ENCODE measurements at places on chromosomes 5 and 9.

- DNase-seq = no peak
These were observed 120.5 kb upstream of the HMHB1 start for GRCh38 chr5:143691287-143691944.

DNA sequence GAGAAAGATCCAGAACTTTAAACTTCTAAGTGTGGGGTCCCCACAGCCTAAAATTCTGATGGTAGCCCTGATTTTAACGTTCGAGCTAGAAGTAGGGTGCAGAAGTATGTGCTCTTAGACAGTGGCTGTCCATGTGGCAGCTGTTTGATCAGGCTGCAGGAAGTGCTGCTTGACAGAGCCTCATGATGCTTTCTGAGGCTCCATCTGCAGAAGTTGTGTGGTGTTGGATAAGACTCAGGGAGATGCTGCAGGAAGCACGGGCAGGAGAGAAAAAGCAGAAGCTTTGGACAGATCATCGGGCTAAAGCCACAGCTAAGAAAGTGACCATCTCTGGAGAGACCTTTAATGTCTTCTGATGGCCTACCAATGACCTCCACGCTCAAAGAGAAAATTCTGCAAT, 8.1 kb downstream of the MTMR12 start:
- DNase-seq = no peak

GRCh38 chr5:14574096-14574495, 7.5 kb upstream of the OTULINL start:
- DNase-seq = no peak

DNA sequence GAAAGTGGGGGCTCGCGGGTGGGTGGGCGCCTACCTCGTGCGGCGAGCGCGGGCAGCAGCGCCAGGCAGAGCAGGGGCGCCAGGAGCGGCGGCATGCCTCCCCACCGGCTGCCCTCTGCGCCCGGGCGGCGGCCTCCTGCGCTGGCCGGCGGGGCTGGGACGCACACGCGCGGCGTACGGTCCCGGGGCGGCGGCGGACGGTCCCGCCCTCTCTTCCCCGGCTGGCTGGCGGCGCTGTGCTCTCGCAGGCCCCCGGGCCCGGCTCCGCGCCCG, 220 bp downstream of the NOTCH1 start:
- DNase-seq = no peak

GRCh38 chr9:120514405-120514804, 65.6 kb downstream of the CDK5RAP2 start:
- no peak for DNase-seq

- DNase-seq = no peak
These were observed 119.8 kb downstream of the AUH start for GRCh38 chr9:91241909-91242308.

- DNase-seq = no peak
These were observed 1854.6 kb upstream of the WWC1 start for GRCh38 chr5:166436872-166437271.

DNA sequence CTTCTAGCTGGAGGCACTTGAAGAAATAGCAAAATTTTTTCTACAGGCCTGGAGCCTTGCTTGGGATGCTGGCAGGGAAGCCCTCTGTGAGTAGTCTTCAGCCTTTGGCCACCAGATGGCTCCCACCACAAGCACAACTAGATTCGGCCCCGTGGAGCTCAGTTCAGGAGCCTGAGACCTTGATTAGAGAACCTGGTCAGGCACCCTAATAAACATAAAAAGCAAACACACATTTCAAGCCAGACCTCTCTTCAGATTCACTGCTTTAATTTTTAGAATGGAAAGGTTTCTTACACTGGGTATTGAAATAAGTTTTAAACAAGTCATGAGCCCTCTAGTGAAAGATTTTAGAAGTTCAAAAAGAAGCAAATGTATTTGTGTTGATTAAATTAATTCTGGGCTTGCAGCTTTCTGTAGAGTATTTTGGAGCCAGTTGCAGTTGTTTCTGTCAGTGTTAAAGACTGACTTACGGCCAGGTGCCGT, 41.4 kb downstream of the GLRX start:
- peak; percentile 41 for DNase-seq

DNA sequence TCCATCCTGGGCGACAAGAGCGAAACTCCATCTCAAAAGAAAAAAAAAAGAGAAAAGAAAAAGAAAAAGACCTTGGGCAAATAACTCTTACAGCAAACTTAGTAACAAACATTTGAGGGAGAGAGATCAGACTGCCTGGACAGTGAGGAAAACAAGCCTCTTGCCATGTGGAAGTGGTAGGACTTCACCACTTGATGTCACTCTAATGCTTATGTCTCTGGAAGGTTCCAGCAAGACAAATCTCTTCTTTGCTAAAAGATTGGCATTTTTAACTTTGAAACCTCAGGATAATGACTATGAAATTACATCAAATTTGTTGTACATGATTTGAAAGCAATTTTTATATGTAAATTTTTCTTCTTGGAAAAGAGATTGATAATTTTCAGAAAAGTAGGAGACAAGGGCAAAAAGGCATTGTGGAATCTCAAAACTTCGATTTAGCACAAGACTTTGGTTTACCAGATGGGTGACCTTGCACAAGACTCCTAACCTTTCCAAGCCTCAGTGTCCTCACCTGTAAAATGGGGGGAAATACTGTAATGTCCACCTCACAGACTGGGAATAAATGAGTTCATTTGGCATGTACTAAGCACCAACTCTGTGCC, 5.4 kb downstream of the ACTL7B start:
- DNase-seq = no peak

DNA sequence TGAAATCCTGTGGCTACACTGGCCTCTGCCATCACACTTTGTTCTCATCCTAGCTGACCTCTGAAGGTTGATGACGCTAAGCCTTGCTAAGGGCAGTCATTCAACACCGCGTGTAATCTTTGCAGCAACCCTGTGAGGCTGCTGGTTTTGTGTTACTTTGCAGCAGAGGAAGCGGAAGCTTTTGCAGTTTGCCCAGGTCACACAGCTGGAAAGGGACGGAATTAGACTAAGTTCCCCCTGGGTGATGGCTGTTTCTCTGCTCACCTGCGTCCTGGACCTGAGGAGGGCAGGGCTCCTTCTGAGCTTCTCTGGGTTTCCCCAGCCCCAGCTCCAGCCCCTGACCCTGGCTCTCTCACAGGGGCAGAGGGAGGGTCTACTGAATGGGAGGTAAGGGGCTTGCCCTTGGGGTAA, 7.3 kb upstream of the SLC25A51 start:
- no peak for DNase-seq

GRCh38 chr9:30172206-30172605, 2212.2 kb upstream of the ACO1 start:
- DNase-seq = no peak

DNA sequence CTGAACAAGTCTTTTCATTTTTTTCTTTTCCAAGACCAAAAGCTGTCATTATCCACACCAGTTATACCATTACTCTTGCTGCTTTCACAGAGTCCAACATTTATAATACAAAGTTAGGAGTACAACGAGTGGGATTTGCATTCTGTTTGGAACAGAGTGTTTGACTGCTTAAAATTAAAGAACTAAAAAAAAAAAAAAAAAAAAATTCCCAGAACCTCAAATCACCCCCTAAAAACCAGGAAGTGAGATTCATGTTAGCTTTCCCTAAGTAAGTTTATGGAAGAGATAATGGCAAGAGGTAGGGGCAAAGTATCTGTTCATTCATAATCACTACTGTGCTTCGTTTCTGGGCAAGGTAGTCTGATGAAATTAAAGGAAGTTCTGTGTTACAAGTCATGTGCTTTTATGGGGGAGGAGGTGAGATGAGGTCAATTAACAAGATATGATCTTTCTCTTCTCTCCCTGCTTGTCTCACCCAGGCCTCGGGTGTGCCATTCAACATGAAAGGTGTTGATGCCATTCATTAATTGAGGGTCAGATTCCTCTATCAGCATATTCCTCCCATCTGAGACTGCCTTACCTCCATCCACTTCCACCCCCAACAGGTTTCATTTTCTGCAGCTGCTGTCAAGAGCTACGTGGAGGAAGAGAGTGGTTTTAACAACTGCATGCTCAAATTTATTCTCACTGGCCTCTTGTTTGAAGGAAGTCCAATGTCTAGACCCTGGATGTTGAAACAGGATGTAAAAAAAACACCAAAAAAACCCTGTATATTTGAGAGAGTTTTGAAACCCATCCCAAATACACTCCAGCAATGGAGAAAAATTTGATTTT, 58.1 kb downstream of the MARCHF3 start:
- DNase-seq = no peak
